Nucleus accumbens (tissue), 56 donors: ENCODE measurements at places on chromosomes 13 and 19.

DNA sequence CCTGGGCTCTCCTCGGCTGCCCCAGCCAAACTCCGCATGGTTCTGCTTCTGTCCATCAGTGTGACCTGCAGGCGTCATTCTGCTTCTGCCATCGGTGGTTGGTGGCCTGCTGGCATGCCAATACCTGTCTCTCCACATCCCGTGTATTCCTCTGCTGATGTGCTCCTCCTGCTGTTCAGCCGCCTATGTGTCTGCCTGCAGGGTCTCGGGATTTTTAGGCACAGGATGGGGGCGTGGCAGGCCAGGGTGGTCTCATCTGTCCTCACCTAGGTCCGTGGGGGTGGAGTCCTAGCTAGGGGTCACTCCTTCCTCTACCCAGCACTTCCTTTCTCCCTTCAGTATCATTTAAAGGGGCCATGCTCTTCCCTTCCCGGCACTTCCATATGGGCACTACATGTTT lies 33.0 kb upstream of the SGCG start:
- no peak for DNase-seq

DNA sequence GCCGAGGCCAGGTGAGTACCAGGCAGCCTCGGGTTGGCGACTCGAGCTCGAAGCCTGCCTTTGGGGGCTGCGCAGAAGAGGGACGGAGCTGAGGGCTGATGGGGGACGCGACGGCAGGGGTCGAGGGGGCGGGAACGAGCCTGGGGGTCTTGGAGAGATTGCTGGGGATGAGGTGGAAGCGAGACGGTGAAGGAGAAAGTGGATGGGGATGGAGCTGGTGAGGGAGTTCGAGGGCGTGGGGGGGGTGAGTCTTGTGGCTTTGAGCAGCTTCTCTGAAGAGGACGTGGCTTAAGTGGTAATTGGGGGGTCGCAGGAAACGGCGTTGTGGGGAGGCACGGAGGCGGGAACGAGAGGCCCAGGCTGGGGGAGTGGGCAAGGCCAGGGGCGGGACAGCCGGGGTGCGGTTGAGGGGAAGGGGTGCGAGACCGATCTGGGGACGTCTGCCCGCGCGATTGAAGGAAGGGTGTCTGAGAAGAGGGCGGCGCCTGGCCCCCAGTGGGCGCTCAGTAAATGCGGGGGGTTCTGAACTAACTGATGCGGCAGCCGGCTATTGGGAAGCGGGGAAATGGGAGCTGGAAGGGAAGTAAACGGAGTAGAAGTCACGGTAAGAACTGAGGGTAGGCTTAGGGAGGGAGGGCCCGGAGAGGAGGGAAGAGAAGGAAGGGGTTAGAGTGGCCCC lies 426 bp downstream of the MYO9B start:
- peak; percentile 40 for DNase-seq

- DNase-seq = no peak
These were observed 17.6 kb downstream of the TJP3 start for GRCh38 chr19:3725640-3726310.

DNA sequence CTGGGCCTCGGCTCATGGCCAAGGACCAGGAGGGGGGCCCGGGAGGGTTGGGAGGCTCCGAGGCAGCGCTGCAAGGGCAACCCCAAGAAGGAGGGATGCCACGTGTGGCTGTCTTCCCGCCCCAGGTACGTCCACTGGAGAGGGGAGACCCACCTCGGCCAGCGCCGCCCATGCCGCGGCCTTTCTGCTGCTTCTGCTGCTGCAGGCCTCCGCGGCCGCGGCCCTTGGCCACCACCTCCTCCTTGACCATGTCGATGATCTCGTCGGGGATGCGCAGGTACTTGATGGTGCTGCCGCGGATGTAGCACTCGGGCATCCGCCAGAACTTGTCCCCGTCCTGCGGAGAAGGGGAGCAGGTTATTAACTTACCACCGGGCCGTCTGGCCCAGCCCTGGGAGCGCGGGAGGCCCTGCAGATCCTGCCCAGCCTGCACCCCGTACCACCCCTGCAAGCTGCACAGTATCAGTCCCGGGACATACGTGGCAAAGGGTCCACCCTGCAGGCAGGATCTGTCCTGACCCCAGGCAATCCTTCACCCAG lies 13.3 kb downstream of the LSM4 start:
- DNase-seq = no peak

DNA sequence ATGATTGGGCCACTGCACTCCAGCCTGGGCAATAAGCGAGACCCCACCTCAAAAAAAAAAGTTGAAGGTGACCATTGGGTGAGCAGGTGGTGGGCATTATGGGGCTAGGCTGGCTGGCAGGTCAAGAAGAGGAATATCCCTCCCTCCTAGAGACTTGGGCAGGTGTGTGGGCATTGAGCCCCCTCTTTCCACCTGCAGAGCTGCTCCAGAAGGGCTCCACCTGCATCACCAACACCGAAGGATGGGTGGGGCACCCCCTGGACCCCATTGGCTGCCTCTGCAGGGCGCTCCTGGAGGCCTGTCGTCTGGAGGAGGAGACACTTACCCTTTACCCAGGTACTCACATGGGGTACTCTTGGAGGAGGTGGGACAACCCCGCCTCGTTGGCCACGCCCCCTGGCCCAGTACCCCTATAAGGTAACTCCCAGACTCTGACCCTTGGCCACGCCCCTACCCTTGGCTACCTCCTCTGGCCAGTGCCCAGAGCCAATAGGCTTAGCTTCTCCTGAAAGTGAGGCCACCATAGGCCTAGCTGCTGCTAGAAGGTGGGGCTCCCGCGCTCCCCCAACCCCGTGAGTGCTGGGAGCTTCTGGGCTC lies 21.9 kb downstream of the ZSWIM4 start:
- no peak for DNase-seq

GRCh38 chr19:48330012-48330681 lies 4.8 kb downstream of the EMP3 start:
- DNase-seq = peak; percentile 82

- DNase-seq = no peak
These were observed 114.3 kb upstream of the SERP2 start for GRCh38 chr13:44259045-44260027.

DNA sequence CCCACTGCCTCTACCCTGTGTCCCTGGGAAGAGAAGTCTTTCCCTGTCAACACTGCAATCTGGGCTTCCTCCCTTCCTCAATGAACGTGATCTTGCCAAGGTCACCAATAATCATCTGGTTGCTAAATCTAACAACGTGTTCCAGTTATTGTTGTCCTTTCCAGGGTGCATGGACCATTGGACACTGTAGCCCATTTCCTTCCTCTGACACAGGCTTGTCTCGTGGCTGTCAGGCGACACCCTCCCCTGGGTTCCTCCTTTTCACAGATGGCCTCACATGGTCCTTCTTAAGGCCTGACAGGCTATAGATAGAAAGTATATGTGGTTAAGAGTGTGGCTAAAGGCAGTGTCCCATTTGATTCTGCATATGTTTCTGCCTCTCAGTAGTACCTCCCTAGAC lies 67.7 kb upstream of the STARD13 start:
- no peak for DNase-seq

- DNase-seq = no peak
These were observed 16.2 kb upstream of the FREM2 start for GRCh38 chr13:38670627-38671026.

DNA sequence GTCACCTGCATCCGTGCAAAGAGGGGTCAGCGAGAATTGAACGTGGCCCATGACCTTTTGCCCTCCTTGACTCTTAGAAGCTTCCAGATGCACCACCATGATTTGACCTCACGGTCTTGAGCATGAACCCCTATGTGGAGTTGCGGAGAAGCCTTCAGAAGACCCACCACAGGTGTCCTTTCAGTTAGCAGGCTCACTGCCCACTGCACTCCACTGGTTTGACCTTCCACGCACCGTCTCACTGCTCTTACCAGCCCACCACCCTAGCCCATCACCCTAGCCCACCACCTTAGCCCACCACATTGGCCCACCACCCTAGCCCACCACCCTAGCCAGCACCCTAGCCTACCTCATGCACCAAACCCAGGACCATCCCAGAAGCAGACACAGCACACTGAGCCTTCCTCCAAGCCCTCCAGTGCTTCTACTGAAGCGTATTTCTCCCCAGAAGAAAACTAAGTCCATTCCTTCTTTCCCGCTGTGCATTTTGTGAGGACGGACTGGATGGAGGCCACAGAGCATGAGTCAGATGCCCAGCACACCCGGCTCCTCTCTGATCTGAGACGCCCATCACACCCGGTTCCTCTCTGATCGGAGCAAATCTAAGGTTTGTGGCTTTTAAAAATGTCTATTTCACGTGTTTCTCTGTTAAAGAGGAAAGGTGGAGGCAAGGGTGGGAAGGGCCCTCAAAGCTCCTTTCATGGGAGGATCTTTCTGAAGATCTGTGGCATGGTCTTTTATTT lies 45.8 kb downstream of the SOX1 start:
- no peak for DNase-seq

GRCh38 chr13:29020314-29020713 lies 200.2 kb downstream of the MTUS2 start:
- DNase-seq = no peak

DNA sequence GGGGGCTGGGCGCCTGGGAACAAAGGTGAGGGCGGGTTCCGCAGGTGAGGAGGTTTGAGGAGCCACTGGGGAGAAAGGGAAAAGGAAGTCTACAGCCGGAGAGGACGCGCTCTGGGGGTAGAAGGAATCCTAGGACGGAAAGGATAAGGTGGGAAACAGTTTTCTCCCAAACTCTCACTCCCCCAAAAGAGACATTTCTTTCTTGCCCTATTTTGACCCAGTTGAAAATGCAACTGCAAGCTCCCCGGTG lies 651 bp upstream of the POLR1D start:
- no peak for DNase-seq

DNA sequence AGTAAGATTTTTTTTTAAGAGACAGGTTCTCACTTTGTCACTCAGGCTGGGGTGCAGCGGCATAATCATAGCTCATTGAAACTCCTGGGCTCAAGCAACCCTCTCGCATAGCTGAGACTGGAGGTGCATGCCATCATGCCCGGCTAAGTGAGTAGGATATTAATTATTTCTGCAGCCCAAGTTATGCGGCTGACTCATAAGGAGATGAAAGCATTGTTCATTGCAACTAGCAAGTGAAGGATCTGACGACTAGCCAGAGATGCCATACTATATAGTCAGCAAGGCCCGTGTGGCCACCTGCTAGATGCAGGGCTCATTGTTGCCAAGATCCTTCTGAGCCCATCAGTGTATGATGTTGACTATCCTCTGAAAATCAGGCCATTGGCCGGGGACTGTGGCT lies 45.2 kb downstream of the ABCC4 start:
- no peak for DNase-seq

- no peak for DNase-seq
These were observed 7.9 kb downstream of the DBP start for GRCh38 chr19:48629297-48629598.

DNA sequence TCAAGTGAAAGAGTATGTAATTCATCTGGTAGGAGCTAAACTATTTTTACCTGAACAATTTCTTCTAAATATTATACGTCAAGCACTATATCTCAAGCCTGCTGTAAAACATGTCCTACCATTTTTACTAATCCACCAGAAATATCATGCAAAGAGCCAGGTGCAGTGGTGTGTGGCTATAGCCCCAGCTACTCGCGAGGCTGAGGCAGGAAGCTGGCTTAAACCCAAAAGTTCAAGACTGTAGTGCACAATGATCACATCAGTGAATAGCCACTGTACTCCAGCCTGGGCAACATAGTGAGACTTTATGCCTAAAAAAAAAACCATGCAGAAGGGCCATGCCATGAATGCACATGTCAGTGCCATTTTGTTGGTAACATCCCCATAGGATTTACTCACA lies 20.7 kb upstream of the CLN5 start:
- no peak for DNase-seq
